Activated naive CD4-positive, alpha-beta T cell treated with anti-CD3 and anti-CD28 coated beads, Interleukin-2, amount 50 U/mL, for 72 hours (primary cell): ENCODE measurements at places on chromosomes 12 and 14.

- DNase-seq = no peak
Observed at GRCh38 chr12:101209319-101210302, at the start of gene SLC5A8. SLC5A8 (minus strand) TSS chr12:101210238; CDS start chr12:101209848, 390 bp downstream.

DNA sequence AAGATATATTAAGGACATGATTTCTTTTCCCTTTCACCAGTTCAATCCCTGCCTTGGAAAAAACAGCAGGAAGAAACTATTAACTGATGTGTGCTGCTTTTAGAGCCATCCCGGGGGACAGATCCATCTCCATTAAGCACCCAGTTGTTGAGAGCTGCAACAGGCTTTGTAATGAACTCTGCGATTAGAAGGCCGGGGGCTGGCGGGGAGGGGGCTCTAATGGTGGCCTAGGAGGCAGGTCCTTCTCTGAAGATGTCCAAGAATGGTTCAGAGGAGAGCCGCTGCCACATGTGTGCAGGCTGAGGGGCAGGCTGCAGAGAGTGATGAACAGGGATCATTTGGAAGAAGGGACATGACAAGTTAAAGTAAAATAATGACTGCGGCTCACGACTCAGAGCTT lies 67.8 kb downstream of the GALNT8 start:
- DNase-seq = no peak

- DNase-seq = no peak
Observed at GRCh38 chr12:109885616-109886015, 5.3 kb upstream of the GLTP start.

- no peak for DNase-seq
Observed at GRCh38 chr12:4745249-4745648, 25.0 kb downstream of the GALNT8 start.

DNA sequence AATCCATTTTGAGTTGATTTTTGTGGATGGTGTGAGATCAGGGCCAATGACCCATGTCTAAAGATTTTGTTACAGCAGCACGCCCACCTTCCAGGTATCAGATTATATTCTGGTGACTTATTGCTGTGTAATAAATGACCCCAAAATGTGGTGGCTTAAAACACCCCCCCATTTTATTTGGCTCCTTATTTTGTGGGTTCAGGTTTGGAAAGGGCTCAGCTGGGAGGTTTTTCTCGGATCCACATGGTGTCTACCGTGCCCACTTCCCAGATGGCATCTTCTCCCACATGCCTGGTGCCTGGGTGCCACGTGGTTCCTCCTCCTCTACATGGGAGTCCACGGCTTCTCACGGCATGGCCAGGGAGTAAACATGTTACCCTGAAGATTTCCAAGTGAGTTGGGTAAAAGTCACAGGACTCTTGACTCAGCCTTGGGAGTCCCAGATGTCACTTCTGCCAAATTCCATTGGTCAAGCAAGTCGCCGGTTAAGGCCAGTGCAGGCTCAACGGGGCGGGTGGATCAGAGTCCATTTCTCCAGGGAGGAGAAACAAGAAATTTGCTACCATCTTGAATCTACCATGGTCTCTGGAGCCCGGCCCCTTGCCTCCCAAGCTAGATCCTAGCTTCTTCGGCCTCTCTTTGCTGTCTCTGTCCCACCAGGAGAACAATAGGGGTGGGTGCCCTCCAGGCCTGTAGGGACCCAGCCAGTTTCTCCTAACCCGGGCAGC lies 214.3 kb downstream of the KIF26A start:
- no peak for DNase-seq

GRCh38 chr12:115519359-115519758 lies 758.1 kb downstream of the MED13L start:
- no peak for DNase-seq

DNA sequence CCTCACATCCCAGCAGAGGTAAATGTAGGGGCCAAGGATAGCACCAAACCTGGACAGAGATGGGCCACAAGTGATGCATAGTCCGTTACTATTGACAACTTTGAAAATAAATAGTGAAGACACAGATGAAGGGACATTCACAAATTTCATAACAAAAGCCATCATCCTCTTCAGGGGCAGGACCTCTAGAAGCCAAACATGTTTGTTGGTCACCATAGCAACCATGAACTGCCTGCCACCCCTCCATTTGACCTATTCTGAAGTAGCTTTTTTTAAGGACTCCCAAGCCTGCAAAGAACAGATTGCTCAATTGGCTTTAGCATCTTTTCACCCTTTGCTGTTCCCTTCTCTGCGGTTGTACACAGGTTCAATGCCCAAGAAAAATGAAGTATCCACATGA lies 35.7 kb upstream of the MDM1 start:
- no peak for DNase-seq

DNA sequence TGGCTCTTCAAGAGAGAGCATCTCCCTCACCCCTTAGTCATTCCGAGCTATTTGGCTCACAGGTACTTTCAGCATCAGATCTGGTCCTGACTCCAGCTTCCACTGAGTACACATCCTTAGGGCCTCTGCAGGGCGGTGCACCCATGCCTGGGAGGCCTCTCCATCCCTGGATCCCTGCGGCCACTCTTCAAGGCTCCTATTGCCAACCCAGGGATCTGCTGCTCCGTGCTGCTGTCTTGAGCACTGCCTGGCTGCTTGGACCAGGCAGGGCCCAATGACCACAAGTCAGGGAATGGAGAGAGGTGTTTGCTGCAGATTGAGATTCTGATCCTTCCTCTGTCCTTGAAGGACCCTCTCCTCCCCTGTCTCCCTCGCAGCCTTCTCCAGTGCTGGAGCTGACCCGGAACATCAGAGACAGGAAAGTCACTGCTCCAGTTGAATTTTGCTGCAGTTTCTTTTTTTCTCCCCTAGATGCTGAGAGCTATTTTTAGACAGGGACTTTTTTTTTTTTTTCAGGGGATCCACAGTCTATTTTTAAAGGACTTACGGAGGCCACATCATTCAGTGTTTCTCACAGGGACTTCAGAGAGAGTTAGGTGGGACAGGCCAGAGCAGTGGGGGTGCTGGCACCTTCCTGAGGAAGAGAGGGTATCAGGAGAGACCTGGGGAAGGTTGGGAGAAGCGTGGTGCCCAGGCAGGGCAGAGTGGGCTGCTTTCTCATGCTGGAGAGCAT lies 50.1 kb upstream of the KCNA1 start:
- no peak for DNase-seq

- DNase-seq = no peak
Observed at GRCh38 chr12:88577537-88577936, 2.7 kb downstream of the KITLG start.

DNA sequence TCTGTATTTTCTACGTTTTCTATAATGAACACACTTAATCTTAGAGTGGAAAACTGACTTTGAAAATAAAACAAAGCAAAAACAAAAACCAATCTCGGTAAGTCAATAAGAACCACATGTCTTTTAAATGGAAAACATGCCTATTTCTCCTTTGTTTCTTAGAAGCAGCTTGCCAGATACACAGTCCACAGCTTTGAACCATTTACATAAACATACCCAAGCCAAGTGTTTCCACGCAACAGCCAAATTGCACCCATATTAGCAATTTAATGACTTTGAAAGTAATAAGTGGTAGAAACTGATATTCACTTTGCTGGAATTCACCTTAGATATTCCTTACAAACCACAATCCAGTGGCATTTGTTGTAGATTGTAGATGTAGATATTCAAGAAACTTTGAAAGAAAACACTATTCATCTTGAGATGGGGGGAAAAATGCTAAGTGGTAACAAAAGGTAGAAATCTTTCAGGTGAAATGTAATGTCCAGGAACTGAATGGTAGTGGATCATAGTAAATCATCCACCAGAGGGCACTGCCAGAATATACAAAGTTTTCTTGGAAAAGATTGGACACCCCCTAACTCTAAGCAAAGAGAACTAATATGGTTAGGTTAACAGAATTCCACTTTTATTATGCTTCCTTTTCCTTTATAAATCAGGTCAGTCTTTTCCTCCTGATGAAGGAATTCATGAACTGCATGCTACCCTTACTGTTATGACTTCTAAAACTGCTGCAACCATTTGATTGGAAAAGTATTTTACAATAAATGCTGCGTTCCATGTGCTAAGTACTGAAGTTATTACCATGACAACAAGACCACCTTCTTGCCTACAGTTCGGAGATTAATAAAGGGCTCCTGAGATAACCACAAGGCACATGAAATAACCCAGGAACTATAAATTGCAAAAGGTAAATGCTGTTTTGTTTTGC lies 69.8 kb downstream of the RERG start:
- DNase-seq = no peak

- no peak for DNase-seq
Observed at GRCh38 chr14:59566296-59566695, 10.3 kb downstream of the CCDC175 start.

- DNase-seq = no peak
Observed at GRCh38 chr12:106128585-106129328, 10.0 kb downstream of the NUAK1 start.

- no peak for DNase-seq
Observed at GRCh38 chr12:120240495-120240833, 25.1 kb downstream of the PXN start.

DNA sequence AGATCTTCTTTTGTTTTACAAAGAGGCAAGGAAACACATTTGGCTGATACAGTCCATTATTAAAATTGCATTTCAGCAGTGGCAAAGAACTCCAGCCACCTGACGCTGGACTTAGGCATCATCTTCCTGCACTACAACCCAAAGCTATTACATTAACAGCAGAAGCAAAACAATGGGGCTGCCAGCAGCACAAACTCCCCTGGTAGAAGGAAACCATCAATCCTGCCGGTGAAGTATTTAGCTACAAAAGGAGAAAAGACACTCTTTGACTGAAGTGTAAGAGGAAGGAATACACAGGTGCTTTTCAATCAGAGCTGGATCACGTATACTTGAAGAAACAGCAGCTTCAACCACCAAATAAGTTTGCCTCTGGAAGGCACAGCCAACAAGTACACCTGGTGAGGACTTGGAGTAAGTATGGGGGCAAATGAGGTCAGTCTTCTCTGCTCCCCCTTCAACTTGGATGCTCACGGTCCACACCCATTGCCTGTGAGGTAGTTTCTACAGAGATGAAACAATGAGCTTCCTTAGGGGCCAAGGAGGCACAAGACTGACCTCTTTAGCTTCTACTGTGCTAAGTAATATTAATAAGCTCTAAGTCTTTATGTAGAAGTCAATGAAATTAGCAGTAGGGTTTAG lies 125.9 kb upstream of the FOXN3 start:
- no peak for DNase-seq

- DNase-seq = no peak
Observed at GRCh38 chr12:122123761-122124145, 45.2 kb downstream of the MLXIP start.

DNA sequence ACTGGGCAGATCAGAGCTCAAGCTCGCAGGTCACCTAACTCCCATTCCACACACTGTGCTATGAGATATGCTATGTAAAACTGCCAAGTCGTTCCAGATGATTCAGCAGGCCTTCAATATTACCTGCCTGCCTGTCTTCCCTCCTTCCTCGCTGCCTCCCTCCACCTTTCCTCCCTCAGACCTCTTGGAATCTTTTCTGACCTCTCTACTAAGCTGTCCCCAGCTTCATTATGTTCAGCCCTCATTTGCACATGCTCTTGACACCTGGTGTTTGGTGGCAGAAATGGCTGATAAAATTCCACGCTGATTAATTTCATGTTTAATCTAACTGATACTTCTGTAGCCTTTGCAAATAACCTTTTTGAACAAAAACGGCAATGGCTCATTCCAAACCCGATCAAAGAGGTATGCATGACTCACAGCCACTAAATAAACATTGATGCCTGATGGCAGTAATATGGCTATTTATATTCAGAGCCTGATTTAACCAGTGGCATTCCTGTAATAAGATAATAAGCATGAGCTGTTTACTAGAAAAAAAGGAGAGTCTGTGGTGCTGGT lies 130.8 kb upstream of the EGLN3 start:
- DNase-seq = no peak

DNA sequence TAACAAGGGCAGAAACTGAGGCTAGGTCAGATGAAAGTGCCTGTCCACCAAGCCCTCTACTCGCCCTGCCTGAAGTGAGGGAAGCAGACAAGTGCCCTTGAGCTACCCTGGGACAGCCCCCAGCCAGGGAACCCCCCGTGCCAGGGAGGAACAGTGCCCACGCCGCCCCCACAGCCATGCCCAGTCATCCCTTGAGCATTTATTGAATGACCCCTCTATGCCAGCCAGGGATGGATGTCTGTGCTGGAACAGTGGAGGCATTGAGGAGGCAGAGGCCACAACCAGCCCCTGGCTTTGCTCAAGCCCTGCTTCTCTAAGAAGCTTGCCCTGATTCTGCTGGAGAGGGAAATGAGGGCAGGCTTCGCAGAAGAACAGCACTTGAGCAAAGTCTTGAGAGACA lies 3.7 kb upstream of the AQP6 start:
- DNase-seq = no peak

DNA sequence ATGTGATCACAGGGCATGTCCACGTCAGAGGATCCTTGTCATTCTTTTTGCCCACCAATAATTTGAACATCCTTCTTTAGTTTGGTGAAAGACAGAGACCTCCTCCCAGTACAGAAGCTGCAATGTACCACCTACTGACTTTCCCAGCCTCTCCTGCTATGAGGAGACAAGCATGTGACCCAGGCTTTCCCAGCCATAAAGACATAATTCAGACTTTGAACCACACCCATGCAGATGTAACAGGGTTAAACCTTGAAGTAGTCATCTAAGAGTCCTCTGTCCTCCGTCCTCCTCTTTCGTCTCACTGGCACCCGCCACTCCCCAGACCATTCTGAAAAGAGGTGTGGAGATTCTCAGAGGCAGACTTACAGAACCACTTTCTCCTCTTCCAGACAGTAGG lies 120.8 kb downstream of the KCNK10 start:
- no peak for DNase-seq

DNA sequence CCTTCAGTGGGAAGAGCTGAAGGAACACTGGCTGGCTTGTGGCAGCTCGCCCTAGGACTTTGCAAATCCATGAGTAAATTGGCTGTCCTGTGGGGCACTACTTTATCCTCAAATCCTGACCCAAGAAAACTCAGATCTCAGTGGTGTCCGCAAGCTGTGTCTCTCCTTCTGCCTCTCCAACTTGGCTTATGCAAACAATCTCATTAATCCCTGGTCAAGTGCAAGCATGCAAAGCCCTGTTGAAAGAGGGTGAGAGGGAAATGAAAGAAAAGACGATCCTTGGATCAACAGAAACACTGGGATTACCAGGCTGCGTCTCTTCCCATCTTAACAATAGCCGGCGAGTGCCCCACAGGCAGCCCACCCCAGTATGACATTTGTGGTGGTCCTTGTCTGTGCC lies 901.6 kb downstream of the BCL11B start:
- DNase-seq = no peak

- no peak for DNase-seq
Observed at GRCh38 chr12:56297400-56297799, 2.7 kb downstream of the CS start.

GRCh38 chr14:34135492-34135891 lies 184.6 kb upstream of the EGLN3 start:
- no peak for DNase-seq

GRCh38 chr12:119631930-119632678 lies 35.8 kb upstream of the PRKAB1 start:
- no peak for DNase-seq

DNA sequence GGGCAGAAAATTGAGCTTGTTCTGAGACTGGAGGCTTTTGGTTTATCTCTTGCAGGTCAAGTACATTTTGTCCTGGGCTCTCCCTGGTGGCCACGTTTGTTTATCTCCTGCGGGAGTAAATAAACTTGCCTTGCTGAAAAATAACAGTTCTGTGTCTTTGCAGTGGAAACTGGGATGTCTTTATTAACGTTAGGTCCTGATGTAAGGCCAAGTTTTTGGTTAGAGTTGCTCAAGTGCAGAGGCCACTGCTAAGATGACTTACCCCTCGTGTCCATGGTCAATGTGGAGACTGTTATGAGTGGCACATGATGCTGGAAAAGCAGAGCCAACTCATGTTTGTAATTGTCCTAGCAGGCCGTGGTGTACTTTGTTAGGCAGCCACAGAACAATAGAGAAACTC lies 3.8 kb downstream of the PTPN11 start:
- no peak for DNase-seq
